Cerebellar nuclear complex (tissue), 1 donor: ENCODE measurements at places on chromosomes 2 and 18.

GRCh38 chr18:23243178-23243577 lies 107.9 kb downstream of the CABLES1 start:
- no peak for DNase-seq

- no peak for DNase-seq
Observed at GRCh38 chr18:37403100-37403781, 162.4 kb downstream of the CELF4 start.

- no peak for DNase-seq
Observed at GRCh38 chr2:240705204-240705791, 13.6 kb downstream of the AQP12A start.

GRCh38 chr18:64807560-64807959 lies 658.7 kb upstream of the LINC00305 start:
- peak; percentile 36 for DNase-seq

DNA sequence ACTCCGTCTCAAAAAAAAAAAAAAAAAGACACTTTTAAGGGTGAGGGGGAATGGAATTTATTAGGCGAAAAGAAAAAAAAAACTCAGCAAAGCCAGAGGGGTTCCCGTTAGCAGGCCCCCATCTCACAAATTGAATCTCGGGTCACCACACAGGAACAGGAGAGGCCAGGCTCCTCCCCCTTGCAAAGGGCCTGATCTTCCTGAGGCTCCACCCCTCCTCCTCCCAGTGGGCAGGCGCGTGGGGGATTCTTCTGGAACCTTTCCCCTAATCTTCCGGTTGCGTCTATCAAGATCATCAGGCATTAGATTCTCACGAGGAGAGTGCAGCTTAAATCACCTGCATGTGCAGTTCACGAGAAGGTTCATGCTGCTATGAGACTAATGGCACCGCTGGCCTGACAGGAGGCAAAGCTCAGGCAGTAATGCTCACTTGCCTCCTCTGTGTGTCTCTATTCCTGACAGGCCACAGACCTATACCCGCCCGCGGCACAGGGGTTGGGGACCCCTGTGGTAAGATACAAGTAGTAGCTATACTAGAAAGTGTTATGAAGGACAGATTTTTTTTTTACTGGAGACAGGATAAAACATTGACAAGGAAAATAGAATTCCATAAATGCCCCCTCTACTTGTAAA lies 45.8 kb downstream of the TAF4B start:
- DNase-seq, result no peak

DNA sequence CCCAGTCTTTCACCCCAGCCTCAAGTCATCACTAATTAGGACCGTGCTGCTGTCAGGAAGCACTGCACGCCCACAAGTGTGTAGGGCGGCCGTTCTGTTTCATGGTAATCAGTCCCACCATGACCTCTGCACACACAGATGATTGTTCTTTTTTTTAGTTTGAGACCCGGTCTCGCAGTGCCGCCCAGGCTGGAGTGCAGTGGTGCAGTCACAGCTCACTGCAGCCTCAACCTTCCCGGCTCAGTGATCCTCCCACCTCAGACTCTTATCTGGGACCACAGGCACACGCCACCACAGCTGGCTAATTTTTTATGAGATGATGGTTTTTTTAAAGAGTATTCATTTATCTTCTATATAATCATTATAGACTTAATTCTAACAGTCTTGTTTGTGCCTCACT lies 1.8 kb upstream of the IAH1 start:
- no peak for DNase-seq

DNA sequence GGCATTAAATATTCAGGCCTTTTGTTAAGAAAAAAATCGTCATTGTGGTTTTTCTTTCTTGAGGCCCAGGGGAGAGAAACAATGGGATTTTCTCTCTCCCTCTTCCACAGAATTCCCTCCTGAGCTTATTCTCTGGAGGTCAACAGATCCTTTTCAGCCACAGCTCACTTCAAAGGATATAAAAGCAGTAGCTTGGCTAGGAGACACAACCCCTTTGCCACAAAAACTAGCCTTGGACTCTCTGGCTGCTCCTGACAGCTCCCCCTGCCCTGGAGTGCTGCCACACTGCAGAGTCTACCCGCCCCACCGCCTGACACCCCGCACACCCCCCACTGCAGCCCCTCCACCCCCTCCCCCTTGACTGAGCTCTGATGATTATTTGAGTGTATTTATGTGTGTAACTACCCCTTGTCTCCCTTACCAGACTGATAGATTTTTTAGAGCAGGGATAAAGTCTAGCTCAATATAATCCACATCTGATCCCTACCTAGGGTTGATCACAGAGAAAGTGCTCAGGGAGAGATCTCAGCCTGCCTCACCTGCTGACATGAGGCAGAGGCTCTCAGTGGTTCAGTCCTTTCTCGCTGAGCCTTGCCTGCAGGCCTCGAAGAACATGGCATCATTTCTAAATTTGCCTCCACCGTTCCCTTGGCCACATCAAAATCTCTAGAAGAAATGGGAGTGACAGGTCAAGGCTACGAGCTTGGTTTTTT lies 132.2 kb upstream of the SP5 start:
- no peak for DNase-seq

DNA sequence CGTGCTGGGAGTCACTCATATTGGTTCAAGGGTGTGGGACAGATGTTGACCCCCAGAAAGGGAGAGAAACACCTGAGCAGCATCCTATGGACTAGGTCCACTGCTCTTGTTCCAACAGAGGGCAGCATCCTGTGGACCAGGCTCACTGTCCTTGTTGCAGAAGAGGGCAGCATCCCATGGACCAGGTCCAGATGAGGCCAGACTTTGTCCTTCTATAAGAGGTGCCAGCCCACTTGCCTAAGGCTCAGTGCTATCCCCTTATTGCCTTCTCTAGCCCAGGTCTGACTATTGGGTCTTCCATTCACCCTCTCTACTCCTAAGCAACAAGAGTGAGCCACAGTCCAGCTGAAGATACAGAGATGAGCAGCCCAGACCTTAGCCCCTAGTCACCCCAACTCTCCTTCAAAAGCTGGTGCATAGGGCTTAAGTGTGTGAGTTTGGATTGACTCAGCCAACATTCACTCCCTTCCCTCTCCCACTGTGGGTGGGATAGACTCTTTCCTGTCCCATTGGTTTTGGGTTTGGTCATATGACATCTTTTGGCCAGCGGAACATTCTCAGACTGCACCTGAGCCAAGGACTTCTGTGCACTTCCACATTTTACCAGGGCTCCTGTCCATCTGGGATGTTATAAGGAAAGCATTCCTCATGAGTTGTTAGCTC lies 132.4 kb upstream of the GPC1 start:
- DNase-seq, result no peak

- no peak for DNase-seq
Observed at GRCh38 chr2:64296695-64297346, 152.6 kb upstream of the PELI1 start.

GRCh38 chr18:25247725-25248124 lies 104.2 kb downstream of the ZNF521 start:
- DNase-seq, result no peak

GRCh38 chr2:163319006-163319405 lies 416.8 kb downstream of the FIGN start:
- no peak for DNase-seq

GRCh38 chr2:128818704-128819491 lies 500.2 kb upstream of the HS6ST1 start:
- DNase-seq, result no peak

- no peak for DNase-seq
Observed at GRCh38 chr2:111900859-111901258, 2.5 kb downstream of the MERTK start.

DNA sequence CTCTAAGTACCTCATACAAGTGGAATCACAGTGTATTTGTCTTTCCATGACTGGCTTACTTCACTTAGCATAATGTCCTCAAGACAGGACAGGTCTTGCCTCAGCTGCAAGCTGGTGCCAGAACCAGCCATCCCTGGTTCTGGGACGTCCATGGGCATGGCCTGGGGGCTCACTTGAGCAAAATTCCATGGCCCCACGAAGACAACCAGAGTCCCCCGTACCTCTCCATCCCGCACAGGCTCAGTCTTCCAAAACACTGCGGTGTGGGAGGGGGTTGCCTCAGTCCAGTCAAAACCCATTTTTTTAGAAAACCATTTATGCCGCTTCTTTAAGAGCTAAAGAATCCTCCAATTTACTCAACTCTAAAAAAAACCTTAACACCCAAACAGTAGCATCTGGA lies 21.7 kb upstream of the CABLES1 start:
- DNase-seq, result no peak

- DNase-seq, result no peak
Observed at GRCh38 chr2:86398500-86399474, 42.4 kb upstream of the KDM3A start.

DNA sequence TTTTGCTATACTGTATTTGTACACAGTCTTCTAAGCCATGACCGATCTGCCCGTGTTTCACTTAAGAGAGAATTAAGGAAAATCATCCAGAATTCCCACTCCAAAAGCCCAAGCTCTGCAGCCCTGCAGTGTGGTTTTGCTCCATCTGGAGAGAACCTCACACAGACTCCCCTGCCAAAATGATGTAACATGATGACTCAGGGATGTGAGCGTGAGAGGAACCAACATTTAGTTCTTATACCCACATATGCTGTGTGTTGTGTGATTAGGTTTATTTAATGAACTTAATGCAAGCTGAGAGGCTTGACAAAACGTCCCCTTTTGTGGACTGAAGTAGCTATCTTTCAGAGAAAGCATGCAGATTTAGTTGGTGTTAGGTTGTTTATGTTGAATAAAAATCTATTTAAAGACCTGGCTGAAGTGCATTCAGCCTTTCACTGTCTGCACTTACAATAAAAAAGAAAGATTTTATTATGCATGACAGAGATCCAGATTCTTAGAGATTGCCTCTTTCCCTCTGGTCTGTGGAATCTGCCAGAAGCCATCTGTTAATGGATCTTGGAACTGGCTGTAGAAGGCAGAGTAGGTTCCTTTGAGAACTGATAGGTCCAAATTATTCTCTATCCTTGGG lies 6.3 kb downstream of the RAB12 start:
- DNase-seq, result peak; percentile 54

GRCh38 chr2:85545780-85546240 lies 6.8 kb downstream of the MAT2A start:
- DNase-seq, result no peak

GRCh38 chr2:218607436-218608115 lies at the start of gene PLCD4:
Gene PLCD4 (plus strand): TSS chr2:218607899. CDS start chr2:218615740, 7,841 bp downstream.
- DNase-seq, result no peak

GRCh38 chr18:46386788-46387187 lies 270.2 kb downstream of the LOXHD1 start:
- peak; percentile 33 for DNase-seq

DNA sequence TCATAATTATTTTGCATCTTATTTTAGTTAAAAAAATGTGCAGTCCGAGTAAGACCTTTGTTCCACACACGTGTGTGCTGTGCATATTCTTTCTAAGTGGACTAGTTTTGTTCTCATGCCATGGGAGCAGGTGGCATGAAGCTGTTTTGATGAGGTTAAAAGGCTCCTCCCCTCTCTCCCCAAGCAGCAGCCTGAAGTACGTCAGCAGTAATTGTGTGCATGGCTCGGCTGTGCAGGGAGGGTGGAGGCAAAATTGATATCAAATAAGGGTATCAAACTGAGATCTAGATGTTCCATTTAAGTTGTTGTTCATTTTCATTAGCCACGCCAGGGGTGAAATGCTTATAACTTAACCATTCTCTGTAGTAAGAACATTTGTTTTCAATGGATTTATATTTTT lies at the start of gene NYAP2:
NYAP2 (plus strand) TSS at position 207 of the 400 bp plus-strand sequence. CDS start 9,171 bp downstream, outside the sequence.
- peak; percentile 69 for DNase-seq

GRCh38 chr2:195649629-195650190 lies 7.3 kb upstream of the SLC39A10 start:
- DNase-seq, result no peak

DNA sequence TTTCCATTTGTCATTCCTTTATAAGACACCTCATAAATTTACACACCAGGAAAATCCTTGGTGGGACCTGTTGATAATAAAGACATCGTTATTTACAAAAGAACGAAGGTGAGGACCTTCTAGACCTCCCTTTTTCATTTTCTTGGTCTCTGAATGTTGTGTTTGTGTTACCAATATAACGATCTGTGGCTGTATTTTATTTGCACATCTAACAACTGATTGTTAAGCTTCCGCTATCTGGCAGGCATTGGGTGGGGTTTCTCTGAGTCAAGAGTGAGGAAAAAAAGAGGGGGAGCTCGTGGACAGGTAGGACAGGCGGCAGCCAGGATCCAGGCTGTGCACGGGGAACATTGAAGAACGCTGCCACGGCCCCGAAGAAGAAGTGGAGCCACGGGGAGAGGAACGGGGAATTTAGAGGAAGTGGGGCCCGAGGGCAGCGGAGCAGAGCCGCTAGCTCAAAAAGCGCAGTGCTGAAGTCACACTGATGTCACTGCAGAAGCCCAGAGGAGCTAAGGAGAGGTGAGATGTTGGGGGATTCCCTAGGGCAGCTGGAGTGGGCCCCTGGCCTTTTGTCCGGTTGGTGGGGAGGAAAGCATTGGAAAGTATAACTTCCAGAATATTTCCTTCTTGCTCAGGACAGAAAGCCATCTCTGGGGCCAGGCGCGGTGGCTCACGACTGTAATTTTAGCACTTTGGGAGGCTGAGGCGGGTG lies 20.9 kb upstream of the DNMT3A start:
- no peak for DNase-seq
